Endothelial cell of umbilical vein (primary cell): ENCODE measurements at places on chromosomes 1 and 21. TPM values are rescaled to one million over a fixed set of nuclear protein-coding genes. Genes with fewer than 3 reads are reported as not detected.

- H3K27ac ChIP-seq: no peak overlapping the region
- DNase-seq: no peak
- no peaks in the 10 kb centered on the region for H3K36me3 ChIP-seq
- no peaks in the 10 kb centered on the region for H3K4me1 ChIP-seq
- H3K4me3 ChIP-seq: no peak overlapping the region
- no peaks in the 10 kb centered on the region for H3K27me3 ChIP-seq
Measured at GRCh38 chr1:55604749-55605148, 389.6 kb upstream of the USP24 start.

CRB1 gene
- total RNA-seq: not detected in 2 replicates

- no peaks in the 10 kb centered on the region for H3K4me1 ChIP-seq
- no peak for DNase-seq
- H3K36me3 ChIP-seq: no peaks in the 10 kb centered on the region
Measured at GRCh38 chr1:193312432-193312831, 126.0 kb upstream of the B3GALT2 start.

CLCC1 gene
- total RNA-seq: 28.8 and 36.3 TPM in 2 replicates

- no peak overlapping the region for H3K27ac ChIP-seq
- peaks cover 3% of the 10 kb centered on the region for H3K4me1 ChIP-seq
- no peaks in the 10 kb centered on the region for H3K36me3 ChIP-seq
- peaks cover 10% of the 10 kb centered on the region for H3K27me3 ChIP-seq
- no peak overlapping the region for H3K4me3 ChIP-seq
Measured at GRCh38 chr1:55000110-55001085, 1.7 kb downstream of the BSND start.
